NCI-H2081 treated with DMSO at 0.1 percent for 48 hours (cell line): ENCODE measurements at places on chromosomes 7 and 10.
A peak's percentile ranks its signal among the peaks of the same experiment; 100 is the strongest.

- DNase-seq, result no peak
These were observed 33.6 kb downstream of the ZCCHC24 start for GRCh38 chr10:79411546-79412495.

GRCh38 chr7:100705320-100705752 lies 585 bp upstream of the POP7 start:
- DNase-seq, result no peak

GRCh38 chr7:45889367-45890067 lies 1.2 kb downstream of the IGFBP1 start:
- no peak for DNase-seq

- DNase-seq, result no peak
These were observed 4.8 kb upstream of the KNDC1 start for GRCh38 chr10:133154996-133155778.

- DNase-seq, result no peak
These were observed 85.8 kb upstream of the PRKCQ start for GRCh38 chr10:6665847-6666246.

GRCh38 chr7:96596120-96596826 lies 113.4 kb downstream of the SEM1 start:
- DNase-seq, result peak; percentile 100

DNA sequence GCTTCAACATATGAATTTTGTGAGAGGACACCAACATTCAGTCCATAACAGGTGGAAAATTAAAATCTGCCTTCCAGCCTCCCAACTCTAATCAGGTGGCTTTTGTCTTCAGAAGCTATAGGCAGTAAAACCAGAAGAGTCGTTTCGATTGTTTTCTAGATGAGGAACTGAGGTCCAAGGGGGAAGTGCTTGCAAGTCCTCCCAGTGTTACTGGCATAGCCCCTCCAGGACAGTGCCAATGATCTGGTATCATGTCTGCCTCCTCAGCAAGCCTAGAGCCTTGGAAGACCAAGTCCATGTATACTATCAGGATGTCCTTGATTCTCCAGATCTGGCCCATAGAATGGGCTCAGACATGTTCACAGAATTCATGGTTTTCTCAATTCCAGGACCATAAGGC lies 16.9 kb downstream of the CYP26A1 start:
- no peak for DNase-seq

GRCh38 chr10:31836569-31837406 lies 91.8 kb downstream of the ARHGAP12 start:
- DNase-seq, result no peak

DNA sequence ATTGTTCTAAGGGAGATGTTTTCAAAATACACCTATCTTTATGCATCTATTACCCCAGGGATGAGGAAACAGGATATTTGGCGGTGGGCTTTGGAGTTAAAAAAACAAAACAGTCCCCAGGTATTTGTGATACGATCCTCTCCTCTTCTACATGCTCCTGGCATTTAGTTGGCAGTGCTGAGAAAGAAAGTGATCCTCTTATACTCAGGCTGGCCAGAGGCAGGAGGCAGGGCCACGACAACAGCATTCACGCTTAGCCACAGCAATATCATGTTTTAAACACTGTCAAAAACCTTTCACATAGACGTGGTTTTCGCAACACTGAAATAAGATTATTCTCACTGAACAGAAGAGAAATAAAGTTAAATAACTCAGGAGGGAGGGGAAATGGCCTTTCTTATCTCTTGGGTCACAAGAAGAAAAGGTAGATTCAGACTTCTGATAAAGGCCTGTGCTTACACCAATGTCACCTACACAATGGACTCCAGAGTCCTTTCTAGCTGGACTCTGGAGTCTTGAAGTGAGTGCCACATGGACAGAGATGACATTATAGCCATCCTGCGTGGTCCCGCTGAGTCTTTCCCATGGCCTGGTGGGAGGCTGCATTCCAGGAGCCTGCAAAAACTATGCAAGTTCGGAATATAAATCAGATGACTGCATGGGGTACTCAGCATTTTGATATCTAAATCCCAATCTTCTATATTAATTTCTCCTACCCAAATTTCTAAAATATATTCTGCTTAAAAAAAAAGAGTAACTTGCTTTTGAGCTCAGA lies 88.7 kb downstream of the PIP4K2A start:
- no peak for DNase-seq

- DNase-seq, result no peak
These were observed 1325.5 kb downstream of the XPNPEP1 start for GRCh38 chr10:108597657-108598319.

DNA sequence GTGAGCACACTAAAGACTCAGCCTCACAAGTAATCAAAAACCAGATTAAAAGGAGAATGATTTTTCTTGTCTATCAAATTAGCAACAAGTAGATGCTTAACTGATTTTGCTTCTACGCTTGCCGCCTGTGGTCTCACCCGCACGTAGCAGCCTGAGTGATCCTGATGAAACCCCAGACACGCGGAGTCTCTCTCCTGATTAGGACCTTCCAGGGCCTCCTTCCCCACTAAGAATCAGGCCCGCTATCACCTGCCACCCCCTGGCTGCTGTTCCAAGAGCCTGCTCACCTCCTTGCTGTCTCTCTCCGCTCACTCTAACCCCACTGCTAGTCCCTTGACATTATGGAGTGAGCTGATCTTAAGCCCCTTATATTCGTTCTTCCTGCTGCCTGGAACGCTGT lies 325.9 kb upstream of the NRP1 start:
- DNase-seq, result no peak

- no peak for DNase-seq
These were observed 76.4 kb downstream of the MAGI2 start for GRCh38 chr7:79377097-79377496.

DNA sequence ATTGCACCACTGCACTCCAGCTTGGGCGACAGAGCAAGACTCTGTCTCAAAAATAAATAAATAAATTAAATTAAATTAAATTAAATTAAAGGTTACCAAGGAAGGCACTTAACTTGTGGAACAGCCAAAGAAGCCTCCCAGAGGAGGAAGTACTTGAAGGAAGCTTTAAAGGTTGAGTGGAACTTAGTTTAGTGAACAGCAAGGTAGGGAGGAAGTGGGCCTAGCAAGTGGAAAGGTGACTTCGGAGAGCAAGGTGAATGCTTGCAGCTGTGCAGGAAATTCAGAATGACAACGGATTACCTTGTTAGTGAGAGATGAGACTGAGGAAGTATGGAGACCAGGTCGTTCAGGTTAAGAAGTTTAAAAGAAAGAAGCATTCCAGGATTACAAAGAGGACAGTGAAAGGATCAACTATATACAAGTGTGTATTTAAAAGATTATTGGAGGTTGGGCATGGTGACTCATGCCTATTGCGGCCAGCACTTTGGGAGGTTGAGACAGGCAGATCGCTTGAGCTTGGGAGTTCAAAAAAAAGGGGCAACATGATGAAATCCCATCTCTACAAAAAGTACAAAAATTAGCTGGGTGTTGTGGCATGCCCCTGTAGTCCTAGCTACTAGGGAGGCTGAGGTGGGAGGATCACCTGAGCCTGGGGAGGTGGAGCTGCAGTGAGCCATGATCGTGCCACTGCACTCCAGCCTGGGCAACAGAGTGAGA lies 12.8 kb upstream of the RPEL1 start:
- DNase-seq, result no peak
